ENCODE measurements at places on chromosomes 3 and 15. TPM values are rescaled to one million over a fixed set of nuclear protein-coding genes. Genes with fewer than 3 reads are reported as not detected.

Gene POLQ
- 0.30 TPM for polyA plus RNA-seq

Gene C3orf22
- not detected for polyA plus RNA-seq

Gene CFAP92
- 0.09 TPM for polyA plus RNA-seq

Gene SPINK8
- not detected for polyA plus RNA-seq

Gene SLC6A1
- polyA plus RNA-seq: 0.27 TPM

Gene ZNF501
- polyA plus RNA-seq: 1.4 TPM

Gene HACL1
- 20.2 TPM for polyA plus RNA-seq

Gene CDV3
- 291 TPM for polyA plus RNA-seq

Gene FES
- polyA plus RNA-seq: 5.5 TPM

Gene SLC22A13
- polyA plus RNA-seq: 0.29 TPM

Gene TMC3
- polyA plus RNA-seq: not detected

Gene ACTRT3
- 1.5 TPM for polyA plus RNA-seq
